ENCODE measurements at places on chromosomes 3 and 15. TPM values are rescaled to one million over a fixed set of nuclear protein-coding genes. Genes with fewer than 3 reads are reported as not detected.
A peak's percentile ranks its signal among the peaks of the same experiment; 100 is the strongest.

SLC6A11 gene
- total RNA-seq, result not detected

ATP13A5 gene
- total RNA-seq, result not detected

CKMT1A gene
- 0.35 TPM for total RNA-seq

NEIL1 gene
- 5.6 TPM for total RNA-seq

IL12A gene
- total RNA-seq, result not detected

- peak; percentile 21 for DNase-seq
These were observed 7.0 kb downstream of the FNDC3B start for GRCh38 chr3:172046268-172046915.

DNA sequence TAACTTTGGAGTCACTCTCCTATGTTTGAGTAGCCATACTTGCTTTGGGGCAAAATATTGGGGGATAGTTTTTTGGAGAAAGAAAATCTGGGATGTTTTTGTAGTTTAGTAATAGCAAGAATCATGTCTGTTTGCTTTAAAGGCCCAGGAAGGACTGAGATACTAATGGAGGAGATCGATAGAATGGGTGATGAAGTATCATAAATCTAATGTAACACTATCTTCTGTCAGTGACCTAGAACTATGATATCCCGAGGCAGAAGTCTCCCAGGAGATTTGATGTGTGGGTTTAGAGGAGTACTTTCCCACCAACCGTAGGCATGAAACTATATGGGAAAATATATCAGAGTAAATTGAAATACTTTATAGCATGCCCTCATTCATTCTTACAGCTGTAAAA is 21.0 kb upstream of the NFKBIZ start:
- DNase-seq, result no peak

GRCh38 chr3:49017971-49018706 is at the start of gene DALRD3:
DALRD3 (minus strand) TSS chr3:49018580; CDS start chr3:49018564, 16 bp downstream.
- peak; percentile 52 for DNase-seq

DNA sequence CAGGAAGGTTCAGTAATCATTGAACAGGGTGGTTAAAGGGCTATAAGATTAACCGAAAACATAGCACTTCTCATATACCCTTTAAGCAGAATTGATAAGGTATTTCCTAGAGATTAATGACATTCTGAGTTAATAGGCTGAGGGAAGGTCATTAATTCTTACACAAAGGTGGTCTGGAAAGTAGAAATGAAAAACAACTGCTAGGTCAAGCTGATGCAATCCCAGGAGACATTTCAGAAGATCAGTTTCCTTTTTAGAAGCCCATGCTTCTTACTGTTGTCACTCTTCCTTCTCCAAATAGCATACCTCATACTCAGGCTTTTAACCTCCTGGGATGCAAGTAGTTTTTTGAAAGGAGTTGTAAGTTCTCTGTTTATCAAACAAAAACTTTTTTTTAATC is 8.8 kb downstream of the FILIP1L start:
- no peak for DNase-seq

DNA sequence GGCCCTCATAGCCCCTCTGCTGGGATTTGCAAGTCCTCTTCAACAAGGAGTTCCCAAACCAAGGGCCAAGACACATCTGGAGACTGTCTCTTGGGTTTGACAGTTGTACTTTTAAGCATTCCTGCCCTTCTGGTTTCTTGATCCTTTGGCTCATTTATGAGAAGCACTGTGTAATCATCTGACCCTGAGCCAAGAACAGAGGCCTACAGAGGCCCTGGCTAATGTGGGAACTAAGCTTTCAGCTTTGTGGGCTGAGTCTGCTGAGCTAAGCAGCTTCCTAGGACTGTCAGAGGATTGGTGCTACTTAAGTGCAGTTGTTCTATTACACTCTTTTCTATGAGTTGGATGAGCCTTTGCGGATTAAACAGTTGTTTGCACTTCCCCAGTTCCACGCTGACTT is 178.3 kb downstream of the KBTBD8 start:
- no peak for DNase-seq

- no peak for DNase-seq
These were observed 1.5 kb downstream of the CD80 start for GRCh38 chr3:119557877-119558269.

GRCh38 chr3:157067114-157067513 is 92.8 kb downstream of the CCNL1 start:
- peak; percentile 36 for DNase-seq

- peak; percentile 39 for DNase-seq
These were observed 520 bp downstream of the SLC26A6 start for GRCh38 chr3:48634661-48635221.

GRCh38 chr15:67945951-67946700 is 106.3 kb upstream of the RNU6-1 start:
- peak; percentile 17 for DNase-seq

DNA sequence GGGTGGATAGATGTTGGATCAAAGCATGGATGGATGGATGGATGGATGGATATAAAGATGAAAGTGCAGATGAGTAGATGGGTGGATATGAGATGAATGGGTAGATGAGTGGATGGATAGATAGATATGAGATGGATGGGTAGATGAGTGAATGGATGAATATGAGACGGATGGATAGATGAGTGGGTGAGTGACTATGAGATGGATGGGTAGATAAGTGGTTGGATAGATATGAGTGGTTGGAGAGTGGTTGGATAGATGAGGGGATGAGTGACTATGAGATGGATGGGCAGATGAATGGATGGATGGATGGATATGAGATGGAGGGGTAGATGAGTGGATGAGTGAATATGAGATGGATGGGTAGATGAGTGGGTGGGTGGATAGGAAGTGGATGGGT is 204.6 kb upstream of the TLE3 start:
- no peak for DNase-seq

GRCh38 chr3:186287711-186288110 is 74.3 kb downstream of the DGKG start:
- DNase-seq, result no peak

DNA sequence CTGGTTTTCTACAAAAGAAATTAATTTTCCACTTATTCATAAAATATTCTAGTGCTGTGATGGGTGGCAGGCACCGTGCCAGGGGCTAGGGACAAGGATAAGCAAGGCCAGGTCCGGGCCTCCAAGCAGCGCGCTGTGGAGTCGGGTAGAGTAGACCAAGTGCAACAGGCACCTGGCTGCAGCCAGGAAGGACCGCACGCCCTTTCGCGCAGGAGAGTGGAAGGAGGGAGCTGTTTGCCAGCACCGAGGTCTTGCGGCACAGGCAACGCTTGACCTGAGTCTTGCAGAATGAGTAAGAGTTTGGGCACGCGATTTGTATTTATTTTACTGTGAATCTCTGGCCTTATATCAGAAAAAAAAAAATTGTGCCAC is at the start of gene CASR:
TSS of gene CASR (plus strand) at position 148 of the 372 bp plus-strand sequence. CDS start 70,522 bp downstream, outside the sequence.
- peak; percentile 8 for DNase-seq

- no peak for DNase-seq
These were observed 540.5 kb upstream of the ATP11B start for GRCh38 chr3:182252802-182253201.

All from activated naive CD4-positive, alpha-beta T cell treated with anti-CD3 and anti-CD28 coated beads for 36 hours (primary cell).